ENCODE measurements at places on chromosomes 12 and 14.

DNA sequence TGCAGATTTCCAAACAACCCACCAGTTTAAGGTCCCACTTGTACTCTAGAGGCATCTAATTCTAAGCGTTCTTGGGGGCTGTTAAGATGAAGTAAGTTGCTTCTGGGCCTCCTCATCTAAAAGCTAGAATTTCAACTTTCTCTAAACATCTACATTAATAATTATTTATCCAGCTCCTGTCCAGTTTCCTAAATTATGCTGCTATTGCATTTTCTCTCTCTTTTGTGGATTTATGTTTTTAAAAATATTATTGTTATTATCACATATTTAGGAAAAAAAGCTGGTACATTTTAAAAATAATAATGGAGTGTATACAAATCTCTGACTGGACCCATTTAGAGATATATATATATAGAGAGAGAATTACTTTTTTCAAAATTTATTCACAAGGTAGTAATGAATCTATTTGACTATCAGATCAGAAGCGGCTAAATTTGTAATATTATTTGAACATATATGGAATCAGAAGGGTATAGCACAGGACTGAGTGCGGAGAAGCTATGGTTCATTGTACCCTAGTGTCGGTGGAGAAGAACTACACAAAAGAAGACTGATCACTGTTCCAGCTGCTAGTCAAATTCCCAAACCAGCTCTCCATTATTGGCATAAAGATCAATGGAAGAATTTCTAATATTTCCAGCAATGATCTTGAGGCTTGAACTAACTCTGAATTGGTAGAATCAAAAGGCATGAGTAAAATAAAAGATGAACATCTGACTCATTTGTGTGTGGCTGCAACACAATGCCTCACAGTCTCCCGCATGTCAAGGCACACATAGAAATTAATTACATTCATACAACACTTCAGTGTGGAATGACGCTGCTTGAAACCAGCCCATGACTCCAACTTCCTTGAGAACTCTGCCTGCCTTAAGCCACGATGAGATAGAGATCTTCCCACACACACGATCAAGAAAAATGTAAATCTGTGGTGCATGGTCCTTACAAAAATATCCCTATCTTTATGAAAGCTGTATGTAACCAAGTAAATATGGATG is 433.4 kb upstream of the OR4E1 start:
- DNase-seq: no peak

DNA sequence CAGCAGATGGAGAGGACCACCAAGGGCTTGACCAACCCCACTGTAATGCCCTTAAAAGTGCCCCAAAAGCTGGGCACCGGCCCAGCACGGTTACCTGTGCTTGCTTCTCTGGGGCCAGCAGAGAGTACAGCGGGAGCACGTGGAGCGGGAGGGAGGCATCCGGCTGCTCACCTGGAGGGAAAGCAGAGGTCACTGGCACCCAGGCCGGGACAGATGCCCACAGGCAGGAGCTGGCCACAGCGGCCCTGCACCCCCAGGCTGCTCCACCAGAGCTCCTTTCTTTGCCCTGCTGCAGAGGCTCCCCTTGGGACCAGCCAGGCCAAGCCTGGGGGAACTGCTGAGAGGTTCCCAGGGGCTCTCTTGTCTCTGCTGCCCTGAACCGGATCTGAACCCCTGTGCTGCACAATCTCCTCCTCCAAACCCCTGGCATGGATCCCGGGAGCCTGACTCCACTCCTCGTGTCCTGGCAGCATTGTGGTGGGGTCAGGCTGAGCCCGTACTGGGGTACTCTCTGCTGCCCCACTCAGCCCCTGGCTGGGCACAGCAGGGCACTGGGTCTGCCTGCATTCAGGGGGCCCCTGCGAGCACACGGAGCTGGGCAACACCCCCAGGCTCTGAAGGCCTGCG is 24.0 kb downstream of the DHX37 start:
- no peak for DNase-seq

DNA sequence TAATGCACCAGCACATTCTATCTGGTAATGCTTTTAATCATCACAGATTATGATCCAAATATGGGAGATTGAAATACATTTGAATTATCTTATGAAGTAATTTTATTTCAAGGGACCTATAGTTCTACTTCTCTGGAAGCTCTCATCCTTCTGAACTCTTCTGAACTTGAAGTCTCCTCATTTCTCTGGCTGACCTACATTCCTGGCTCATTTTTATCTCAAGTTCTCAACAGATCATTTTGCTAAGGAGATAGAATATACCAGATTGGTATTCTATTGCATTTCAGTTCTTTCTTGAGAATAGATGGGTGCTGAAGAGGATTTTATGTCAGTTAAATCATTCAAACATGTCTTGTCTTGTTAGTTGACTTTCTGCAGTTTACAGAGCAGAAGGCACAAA is 7.9 kb downstream of the HMGA2 start:
- no peak for DNase-seq

DNA sequence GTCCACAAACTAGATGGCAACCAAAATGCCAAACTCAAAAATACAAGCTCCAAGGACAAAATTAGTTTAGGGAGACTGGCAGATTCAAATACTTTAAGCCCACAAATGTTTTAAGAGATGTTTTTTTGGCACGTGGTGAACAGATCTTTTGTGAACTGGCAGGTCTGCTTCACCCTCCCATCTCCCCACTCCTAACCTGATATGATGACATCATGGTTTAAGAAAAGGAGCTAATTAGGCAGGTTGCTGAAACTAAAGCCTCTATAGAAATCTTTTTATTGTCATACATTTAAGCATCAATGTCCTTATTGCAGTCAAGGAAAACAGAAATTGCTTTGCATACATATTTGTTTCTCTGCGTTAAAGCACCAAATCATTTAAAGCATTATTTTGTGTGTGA is 5.8 kb downstream of the LRIG3 start:
- no peak for DNase-seq

GRCh38 chr14:52089218-52089617 is 20.4 kb upstream of the NID2 start:
- DNase-seq: no peak

- no peak for DNase-seq
Observed at GRCh38 chr14:35366056-35366451, 38.5 kb downstream of the NFKBIA start.

GRCh38 chr12:48816143-48816854 is 2.0 kb upstream of the CACNB3 start:
- DNase-seq: no peak

DNA sequence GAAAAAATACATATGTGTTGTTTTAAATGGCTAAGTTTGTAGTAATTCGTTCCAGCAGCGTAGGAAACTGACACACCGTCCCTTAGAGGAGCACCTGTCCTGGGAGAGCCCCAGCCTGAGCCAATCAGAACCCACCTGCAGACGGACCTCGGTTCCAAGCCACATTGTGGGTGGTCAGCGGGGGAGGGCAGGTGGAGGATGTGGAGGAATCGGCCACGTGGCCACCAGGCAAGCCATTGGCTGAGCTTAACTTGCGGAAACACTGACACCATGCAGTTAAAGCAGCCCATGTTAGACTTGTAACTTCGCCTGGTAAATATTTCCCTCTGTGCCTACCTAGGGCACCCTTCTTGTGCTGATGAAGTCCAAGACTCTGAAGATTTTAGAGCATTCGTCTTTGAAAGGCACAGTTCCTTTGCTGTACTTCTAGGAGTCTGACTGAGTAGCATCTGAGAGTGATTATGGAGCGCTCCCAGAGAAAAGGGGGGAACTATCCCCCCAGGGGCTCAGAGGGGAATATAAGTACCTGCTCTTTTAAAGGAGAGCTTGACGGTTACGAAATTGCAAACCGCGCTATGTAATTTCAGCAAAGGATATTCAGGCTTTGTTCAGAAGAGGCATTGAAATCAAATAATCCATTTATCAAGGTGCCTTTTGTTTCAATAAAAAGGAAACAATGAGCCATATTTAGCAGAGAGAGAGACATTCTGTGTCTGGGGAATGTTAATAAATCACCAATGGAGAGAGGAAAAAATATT is 135.7 kb downstream of the TMEM132C start:
- DNase-seq: no peak

GRCh38 chr14:78455896-78456435 is 285.8 kb downstream of the NRXN3 start:
- no peak for DNase-seq

DNA sequence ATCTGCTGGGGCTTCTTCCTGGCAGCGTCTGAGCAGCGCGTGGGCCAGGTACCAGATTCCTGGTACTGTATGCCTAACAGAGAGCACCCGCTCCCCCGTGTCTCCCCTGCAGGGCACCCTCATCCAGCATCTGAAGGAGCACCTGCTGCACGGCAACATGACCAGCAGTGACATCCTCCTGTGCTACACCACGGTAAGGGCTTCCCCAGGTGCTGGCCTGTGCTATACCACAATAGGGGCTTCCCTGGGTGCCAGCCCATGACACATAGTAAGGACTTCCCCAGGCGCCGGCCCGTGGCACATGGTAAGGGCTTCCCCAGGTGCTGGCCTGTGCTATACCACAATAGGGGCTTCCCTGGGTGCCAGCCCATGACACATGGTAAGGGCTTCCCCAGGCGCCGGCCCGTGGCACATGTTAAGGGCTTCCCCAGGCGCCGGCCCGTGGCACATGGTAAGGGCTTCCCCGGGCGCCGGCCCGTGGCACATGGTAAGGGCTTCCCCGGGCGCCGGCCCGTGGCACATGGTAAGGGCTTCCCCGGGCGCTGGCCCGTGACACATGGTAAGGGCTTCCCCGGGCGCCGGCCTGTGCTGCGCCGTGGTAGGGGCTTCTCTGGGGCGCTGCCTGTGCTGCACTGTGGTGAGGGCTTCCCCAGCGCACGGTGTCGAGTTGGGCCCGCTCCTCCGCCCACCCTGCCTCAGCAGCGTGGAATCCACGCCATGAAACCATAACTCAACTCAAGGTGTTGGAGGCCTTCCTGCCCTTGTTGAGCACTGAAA is 49.3 kb downstream of the AACS start:
- DNase-seq: no peak

DNA sequence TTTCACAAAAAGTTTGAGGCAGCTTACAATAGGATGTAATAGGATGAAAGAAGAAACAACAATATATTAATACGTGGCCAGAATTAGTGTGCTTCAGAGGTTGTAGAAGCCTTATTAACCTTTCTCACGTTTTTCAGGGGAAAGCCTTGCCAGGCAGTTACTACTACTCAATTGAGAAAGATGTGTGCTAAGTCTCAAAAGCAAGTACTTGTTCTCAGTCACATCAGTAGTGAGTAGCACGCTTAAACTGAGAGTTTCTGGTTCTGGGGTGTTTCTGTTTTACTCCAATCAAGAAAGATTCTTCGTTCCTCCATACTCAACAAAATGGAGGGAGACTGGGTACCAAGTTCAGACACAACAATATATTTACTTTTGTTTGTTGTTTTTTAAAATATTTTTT is 38.7 kb downstream of the KLC1 start:
- no peak for DNase-seq

DNA sequence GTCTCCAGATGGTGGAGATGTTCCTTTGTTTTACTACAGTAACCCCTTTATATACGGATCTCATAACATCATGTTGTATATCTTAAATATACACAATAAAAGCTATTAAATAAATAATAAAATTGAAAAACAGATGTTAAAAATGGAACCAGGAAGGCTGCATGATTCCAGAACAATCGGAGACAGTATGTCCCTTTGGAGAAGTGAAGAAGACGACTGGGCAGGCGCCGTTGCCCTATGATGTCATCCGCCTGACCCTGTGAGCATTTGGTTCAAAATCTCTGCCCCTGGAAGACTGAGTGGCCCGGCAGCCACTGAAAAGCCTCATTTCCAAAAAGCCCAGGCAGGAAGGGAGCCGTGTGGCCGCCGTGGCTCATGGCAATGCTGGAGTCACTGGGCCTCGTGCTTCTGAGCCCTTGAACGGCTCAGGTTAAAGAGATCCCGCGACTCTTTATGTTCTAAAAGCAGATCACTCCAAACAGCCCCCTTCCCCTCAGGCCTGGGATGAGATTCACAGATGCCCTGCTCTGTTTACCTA is 30.8 kb downstream of the RIMBP2 start:
- no peak for DNase-seq

- no peak for DNase-seq
Observed at GRCh38 chr14:47442211-47442610, 233.2 kb downstream of the MDGA2 start.

DNA sequence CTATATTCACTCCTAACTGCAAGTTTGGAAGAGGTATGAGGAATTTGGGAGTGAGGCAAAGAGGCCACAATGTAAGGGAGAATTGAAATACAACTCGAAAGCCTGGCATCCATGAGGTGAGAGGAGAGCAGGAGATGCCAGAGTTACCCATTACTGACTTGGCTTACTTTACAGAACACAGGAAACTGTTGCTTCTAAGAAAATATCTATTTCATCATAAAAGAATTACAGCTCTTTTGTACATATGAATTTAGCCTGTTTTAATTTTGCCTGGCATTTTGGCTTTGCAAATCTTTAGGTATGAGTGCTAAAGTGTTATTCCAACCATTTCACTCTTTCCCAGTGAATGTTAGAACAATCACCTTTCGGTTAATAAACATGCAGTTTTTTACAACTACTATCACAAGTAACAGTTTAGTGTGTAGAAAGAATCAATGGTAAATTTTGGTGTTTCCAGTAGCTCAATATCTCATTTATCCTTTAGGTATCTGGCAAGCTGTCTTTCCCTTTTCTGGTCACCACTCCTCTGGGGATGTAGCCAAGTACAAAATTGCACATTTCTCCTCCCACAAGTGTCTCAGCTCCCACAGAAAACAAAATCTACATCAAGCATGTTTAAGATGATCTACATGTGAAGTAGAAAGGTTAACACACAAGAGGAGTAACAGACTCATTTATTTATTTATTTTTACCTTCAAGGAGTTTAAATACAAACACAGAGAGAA is 196.6 kb upstream of the DCN start:
- no peak for DNase-seq

DNA sequence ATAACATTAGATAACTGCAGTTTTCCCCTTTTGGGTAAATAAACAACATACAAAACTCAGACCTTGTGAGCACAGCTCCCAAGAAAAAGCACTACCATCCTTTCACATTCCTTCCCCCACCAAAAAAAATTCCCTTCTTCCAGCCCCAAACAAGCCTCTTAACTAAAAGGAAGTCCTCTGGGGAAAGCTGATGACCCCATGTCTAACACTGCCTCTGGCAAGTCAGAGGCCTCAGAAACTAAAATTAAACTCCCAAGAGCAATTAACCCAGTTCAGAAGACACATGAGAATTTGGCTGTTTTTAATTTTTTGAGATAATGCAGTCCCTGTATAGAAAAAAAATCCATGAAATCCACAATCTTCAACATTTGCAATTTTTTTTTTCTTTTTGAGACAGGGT is 127.7 kb downstream of the SPTSSA start:
- no peak for DNase-seq
